ENCODE measurements at places on chromosomes 4 and X.
A peak's percentile ranks its signal among the peaks of the same experiment; 100 is the strongest.

DNA sequence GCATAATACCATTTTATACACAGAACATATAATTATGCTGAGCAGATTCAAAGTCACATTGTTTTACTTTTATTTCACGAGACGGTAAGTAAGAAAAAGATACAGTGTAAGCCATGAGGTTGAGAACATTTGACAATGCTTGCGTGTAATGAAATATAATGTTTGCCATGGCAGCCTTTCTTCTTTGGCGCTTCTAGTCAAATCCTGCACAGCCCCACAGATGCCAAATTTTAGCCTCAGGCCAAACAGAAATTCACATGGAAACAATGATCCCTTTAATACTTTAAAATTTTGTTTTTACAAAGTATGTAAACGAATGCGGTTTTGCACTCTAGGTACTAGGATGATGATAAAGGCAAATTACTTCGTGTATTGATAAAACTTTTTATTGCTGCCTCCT lies 502.7 kb upstream of the SMIM31 start:
- no peak for DNase-seq

DNA sequence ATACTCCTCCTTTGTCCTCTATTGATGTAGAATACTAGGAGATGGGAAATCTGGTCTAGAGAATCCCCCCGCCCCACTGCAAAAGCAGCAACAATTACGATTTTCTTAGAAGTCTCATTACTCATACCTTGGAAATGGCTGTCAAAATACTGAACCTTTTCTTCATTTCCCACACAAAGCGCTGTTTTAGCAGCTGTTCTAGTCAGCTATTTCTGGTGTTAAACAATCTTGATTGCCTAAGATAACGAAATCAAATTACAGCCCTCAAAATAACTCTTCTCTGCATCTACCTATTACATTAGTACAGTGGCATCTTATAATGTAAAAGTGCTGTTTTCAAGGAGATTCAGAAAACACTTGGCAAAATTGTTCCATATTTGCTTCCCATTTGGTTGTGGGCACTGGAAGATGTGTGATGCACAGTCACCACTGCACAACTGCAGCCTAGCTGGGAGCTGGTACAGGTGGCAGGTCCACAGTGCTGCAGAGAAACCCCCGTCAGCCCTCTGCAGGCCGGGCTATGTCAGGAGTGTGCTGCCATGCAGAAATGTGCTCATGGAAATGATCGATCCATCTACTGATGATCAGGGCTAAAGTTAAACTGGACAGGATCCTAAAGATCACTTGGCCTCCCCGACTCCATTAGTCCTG lies 50.4 kb downstream of the TBC1D9 start:
- no peak for DNase-seq

DNA sequence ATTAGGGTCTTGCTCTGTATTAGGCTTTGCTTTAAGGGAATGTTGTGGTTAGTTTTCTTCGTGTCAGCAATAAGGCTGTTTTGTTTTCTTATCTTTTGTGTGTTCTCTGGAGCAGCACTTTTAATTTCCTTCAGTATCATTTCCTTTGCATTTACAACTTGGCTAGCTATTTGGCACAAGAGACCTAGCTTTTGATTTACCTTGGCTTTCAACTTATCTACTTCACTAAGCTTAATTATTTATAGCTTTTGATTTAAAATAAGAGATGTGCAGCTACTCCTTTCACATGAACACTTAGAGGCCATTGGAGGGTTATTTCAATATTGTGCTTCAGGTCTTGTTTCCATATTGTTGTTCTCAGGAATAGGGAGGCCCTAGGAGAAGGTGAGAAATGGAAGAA lies 68.2 kb downstream of the FAT4 start:
- no peak for DNase-seq

DNA sequence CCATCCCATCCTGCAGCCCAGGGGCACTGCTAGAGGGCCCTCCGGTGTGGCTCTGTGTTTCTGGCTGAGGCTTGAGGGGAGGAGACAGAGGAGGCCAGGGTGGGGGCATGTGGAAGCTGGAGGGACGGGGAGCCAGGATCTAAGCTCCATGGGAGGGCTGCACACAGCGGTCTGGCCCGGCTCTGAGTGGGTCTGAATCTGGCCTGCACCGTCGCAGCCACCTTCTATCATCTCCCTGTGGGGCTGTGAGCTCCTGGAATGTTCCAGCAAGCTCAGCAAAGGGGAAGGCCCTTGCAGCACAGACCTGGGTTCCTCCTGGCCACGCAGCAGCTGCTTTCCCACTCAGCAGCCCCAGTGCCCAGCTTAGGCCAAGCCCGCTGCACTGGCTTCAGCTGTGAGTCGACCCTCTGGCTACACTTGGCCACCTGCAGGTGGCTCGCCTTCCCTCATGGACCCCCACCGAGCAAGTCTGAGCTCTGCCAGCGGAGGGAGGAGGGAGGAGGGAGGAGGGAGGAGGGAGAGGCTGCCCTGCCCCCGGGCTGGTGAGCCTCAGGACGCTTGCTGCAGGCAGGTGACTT lies 5.3 kb downstream of the NKX1-1 start:
- DNase-seq = no peak

DNA sequence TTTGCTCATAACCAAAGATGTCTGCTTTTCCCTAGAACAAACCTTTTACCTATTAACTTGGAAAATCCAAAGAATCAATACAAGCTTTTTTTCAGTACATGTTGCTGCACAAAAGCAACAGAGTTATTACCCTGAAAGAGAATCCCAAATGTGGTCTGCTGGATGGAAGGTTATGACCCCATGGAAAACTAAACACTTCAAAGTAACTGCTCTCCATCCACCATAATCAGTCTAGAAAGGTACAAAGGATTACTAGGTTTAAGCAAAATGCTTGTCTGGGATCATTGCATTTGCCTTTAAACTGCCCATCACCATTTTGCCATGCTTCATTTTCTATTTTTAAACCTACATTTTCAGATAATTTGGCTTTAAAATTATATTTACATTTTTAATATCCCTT lies 11.7 kb downstream of the MMRN1 start:
- DNase-seq = no peak

- no peak for DNase-seq
Measured at GRCh38 chrX:102029026-102029425, 96.5 kb upstream of the TCEAL2 start.

DNA sequence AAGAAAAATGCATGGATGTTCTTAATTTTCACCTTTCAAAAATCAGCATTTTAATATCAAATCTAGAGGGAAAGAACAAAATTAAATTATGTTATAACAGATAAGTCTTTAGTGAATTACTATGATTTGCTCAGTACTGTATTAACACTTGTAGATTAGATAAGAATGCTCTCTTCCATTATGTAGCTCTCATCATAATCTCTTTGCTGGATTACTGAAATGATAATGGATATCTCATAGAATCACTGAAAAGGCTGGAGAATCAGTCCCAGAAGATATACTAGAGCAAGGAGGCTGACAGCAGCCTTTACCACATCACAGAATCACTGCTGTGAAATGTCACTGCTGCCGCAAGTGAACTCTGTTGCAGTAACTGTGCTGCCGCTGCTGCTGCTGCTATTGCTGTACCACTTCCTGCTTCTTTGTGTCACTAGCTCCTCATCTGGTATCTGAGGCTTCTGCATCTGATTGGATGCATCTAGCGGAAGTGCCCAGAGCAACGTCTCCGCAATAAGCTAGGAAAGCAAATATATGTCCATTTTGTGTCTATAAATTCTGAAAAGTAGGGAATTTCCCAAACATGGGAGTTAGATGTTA lies 738.2 kb downstream of the ADGRL3 start:
- no peak for DNase-seq

- DNase-seq = no peak
Measured at GRCh38 chr4:152613841-152614721, 65.7 kb downstream of the TMEM154 start.

DNA sequence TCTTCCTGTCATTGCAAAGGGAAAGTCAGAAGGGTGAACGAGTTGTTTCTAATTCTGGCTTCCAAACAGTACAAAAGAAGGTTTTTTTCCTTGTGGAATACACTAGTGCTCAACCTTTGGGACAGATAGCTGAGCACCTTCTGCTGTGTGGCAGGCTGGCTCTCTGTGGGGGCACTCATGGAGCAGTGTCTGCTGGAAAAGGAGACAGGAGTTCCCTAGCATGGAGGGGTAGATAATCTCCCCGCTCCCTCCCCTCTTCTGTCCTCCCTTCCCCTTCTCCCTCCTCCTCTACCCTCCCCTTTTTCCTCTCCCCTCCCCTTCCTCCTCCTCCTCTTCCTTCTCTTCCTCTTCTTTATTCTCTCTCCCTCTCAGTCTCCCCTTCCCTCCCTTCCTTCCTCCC lies 62.4 kb upstream of the MTM1 start:
- no peak for DNase-seq

DNA sequence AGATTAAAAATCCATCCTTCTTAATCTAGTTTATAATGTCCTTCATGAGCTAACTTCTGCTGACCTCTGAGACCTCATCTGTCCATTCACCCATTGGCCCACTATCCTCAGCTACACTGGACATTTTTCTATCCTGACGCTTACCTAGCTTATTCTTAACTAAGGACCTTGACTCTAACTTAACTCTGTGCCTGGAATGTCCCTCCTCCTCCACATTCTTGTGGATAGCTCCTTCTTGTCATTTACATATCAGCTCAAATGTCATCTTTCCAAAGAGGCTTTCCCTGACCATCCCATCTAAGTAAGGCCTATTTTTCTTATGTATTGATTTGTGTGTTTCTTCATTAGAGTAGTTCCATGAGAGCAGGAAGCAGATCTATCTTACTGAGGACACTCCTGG lies 54.7 kb downstream of the ATXN3L start:
- peak; percentile 15 for DNase-seq

- peak; percentile 51 for DNase-seq
Measured at GRCh38 chrX:74534569-74535038, 79.8 kb downstream of the RLIM start.

DNA sequence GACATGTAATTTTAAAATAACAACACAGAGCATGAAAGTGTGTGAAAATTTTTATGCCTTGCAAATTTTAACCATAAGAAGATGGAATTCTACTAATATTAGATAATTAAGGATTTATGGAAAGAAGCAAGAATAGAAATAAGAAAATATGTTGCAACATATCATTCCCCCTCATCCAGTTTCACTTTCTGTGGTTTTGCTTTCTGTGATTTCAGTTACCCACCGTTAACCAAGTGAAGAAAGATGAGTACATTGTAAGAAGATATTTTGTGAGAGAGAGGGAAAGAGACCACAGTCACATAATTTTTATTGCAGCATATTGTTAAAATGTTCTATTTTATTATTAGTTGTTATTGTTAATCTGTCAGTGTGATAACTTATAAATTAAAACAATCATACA lies 77.9 kb downstream of the ADAM29 start:
- peak; percentile 8 for DNase-seq

DNA sequence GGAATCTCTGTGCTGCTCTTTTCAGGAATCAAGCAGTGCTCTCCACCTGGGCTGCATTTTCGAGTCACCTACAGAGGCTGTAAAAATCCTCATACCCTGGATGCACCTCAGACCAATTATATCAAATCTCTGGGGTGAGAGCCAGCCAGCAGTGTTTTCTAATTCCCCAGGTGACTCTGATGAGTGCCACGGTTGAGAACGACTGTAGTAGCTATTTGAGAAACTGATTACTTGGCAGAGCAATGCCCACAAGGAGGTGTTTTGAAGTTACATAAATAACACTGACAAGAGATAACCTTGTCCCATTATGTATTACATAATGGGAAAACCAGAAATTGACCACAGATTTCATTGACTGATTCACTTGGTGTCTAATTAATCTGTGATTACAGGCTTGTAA lies 46.8 kb downstream of the CLCN4 start:
- no peak for DNase-seq

- DNase-seq = no peak
Measured at GRCh38 chrX:105167233-105167632, 53.3 kb downstream of the TEX13A start.

- no peak for DNase-seq
Measured at GRCh38 chr4:21454201-21454600, 494.4 kb downstream of the KCNIP4 start.

- peak; percentile 76 for DNase-seq
Measured at GRCh38 chr4:38781854-38782261, 932 bp downstream of the TLR10 start.

DNA sequence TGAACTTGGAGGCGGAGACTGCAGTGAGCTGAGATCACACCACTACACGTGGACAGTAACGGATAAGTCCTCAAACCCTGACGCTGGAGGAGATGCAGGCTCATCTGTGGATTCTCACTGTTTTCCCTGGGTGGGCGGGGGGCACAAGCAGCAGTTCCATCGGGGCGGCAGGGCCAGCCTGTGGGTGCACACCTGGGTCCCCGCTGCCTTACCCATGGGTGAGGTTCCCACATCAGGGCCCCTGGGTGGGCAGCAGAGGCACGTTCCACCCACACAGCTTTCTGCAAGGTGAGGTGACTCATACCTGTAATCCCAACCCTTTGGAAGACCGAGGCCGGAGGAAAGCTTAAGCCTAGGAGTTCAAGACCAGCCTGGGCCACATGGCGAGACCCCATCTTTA lies 56.6 kb upstream of the MXD4 start:
- no peak for DNase-seq

DNA sequence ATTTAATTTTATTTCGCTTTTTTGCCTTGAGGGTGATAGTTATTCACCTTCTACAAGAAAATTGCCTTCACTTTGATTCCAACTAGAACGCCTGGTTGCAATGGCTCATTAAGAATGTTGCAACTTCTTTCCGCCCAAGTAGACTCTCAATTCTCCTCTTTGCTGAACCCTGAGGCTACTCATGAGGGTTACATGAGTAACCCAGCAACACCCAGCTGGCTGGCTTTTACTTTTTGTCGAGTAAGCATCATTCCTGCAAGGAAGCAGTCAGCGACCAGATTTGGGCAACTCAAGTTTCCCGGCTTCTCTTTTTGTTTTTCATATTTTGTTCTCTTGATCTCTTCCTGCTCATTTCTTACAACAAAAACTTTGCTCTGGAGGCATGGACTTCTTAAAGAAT lies 495.4 kb downstream of the PACRGL start:
- DNase-seq = no peak

GRCh38 chrX:13085526-13085925 lies 41.1 kb upstream of the FAM9C start:
- peak; percentile 91 for DNase-seq

DNA sequence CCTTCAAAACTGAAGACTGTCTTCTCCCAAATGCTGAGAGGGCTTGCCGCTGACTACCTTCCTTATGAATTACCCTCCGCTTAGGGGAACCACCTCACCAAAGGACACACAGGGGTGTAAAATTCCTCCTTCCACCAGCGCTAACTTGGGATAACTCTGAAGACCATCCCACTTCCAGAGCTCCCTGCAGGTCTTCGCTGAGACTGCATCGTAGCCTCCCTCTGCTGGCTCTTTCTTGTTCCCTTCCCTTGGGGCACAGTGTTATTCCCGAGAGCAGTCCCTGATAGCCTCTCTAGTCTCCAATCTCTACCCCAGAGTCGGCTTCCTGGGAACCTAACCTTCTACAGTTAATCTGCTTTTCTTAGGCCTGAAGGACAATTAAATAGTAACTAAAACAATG lies 725.5 kb upstream of the ATOH1 start:
- DNase-seq = no peak

DNA sequence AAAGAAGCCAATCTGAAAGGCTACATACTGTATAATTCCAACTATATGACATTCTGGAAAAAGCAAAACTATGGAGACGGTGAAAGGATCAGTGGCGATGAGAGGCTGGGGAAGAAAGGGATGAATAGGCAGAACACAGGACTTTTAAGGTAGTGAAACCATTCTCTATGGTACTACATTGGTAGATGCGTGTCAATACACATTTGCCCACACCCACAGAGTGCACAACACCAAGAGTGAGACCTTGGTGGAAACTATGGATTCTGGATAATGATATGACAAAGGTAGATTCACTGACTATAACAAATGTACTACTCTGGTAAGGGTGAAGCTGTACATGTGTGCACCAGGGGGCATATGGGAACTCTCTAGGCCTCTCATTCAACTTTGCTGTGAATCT lies 134.5 kb downstream of the FBXW7 start:
- DNase-seq = no peak
